T-helper 9 cell (primary cell): ENCODE measurements at places on chromosomes 7 and 10.

DNA sequence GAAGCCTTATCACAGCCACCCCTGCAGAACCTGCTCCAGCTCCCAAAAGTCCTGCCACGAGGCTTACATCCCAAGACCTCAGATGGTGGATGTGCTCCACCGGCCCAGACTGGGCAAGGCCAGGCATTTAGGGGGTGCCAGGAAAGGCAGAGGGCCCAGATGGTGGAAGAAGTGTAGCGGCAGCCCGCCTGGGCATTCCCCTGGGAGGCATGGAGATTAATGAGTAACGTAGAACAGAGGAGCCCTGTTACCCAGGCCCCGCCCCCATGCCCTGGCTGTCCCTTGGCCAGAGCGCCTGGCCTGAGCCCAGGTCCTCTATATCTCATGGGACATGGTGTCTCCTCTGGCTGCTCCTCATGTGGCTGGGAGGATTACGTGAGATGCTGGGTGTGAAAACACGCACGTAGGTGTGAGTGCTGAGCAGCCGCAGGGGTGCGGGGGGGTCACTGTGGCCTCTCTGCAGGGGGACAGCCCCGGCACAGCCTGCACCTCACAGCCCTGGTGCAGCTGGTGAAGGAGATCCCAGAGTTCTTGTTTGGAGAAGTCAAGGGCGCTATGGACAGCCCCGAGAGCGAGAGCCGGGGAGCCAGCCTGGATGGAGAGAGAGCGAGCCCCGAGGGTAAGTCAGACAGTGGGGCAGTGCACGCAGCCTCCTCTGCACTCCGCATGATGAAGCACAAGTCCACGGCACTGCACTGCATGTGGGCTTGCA lies 52.9 kb downstream of the ZNF467 start:
- DNase-seq, result no peak

- DNase-seq, result no peak
Observed at GRCh38 chr7:90387470-90388240, 15.6 kb upstream of the CLDN12 start.

DNA sequence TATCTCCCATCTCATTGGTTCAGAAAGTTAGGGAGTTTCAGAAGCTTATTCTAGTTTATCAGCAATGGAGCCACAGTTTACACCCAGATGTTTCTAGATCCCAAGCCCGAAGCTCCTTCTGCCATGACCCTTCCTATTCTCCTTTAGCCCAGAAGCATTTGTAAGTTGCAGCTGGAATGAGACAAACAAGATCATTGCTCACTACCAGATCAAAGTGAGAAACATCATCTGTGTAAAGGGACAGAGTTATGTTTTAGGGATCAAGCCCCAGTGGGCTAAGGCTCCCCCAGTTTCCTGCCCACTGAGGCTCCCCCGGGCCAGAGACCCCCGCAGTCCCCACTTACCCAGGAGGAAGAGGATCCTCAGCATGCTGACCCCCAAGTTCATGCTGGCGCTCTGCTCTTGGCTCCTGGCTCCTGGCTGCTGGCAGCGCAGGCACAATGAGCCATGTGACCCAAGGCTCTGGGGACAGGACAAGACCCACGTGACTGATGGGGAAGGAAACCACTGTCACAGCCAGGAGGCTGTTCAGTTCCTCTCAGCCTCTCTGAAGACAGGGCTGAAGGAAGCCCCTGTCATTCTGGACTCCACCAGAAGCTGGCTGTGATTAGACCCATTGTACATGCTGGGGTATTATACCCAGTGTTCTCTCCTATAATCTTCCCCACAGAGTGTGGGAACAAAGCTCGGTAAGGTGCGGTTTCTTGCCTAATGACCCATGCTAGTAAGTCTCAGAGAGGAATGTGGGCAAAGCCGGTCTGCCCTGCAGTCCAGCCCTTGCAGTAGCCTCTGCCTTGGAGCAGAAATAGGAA lies at the start of gene TMEM273:
TMEM273 (minus strand) TSS at position 442 of the 812 bp plus-strand sequence; CDS start at position 387, 55 bp downstream.
- peak; percentile 36 for DNase-seq

DNA sequence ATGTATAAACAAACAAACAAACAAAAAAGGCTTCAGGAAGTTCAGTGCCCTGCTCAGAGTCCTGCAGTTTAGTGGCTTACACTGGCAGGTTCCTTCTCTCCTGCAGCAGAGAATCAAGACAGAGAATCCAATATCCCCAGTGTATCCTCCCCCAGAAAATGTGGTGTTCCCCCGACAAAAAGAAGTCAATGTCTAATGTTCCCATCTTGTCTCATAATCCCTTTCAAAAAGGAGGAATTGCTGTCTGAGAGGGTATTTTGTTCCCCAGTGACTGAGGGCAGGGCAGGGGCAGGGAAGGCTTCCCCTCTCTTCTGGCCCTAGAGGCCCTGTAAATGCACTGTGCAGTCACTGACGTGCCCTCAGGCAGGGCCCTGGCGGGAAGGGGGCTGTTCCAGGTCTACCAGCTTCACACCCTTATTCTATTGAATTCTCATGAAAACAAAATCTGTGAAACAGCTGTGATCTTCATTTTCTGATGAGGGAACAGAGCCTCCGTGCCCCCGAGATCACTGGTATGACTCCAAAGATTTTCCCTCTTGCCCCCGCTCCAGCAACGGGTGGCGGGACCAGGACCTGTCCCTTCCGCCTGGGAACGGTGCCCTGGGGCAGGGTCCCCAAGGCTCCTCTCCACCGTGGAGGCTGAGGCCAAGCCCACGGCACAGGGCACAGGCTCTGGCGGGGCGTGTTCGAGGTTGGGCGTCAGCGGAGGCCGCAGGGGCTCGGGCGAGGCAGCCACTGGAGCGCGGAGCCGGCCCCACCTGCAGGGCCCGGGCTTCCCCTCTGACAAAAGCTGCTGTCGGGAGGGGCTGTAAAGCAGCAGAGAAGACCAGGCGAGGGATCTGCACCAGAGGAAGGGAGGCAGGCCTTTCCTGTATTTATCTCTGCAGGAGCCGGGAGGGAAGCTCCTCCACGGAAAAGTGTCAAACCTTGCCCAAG lies 13.4 kb upstream of the WDFY4 start:
- DNase-seq, result no peak

DNA sequence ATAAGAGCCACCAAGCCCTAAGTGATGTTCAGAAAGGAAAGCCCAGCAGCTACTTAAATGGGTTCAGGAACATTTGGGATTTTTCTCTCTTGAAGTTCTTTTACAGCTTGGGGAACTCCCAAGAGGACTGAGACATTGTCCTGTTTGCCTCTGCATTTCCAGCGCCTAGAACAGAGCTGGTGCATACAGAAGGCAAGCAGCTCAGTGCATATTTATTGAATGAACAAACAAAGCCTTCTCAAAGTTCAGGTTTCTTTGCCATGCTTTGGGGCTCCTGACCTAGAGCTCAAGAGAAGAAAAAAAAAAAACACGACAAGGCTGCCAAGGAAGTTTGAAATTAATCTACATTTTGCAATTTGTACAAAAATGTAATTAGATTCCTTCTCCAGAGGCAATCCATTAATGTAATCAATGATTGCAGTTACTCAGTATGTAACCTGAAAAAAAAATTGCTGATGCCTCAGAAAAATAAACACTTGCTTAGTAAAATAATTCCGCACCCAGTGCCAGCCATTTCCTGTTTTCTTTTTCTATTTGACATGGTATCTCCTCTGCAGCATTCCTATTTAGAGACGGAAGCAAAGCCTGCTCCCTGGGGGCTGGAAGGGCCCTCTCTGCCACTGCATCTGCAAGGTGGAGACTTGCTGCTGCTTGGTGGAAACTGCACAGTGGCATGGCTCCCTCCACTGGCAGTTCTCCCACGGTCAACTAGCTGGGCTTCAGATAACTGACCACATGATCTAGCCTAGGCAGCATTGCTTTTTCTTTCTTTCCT lies 157.3 kb downstream of the TMEM178B start:
- no peak for DNase-seq
